T follicular helper cell (primary cell): ENCODE measurements at places on chromosomes 12 and 14.
A peak's percentile ranks its signal among the peaks of the same experiment; 100 is the strongest.

DNA sequence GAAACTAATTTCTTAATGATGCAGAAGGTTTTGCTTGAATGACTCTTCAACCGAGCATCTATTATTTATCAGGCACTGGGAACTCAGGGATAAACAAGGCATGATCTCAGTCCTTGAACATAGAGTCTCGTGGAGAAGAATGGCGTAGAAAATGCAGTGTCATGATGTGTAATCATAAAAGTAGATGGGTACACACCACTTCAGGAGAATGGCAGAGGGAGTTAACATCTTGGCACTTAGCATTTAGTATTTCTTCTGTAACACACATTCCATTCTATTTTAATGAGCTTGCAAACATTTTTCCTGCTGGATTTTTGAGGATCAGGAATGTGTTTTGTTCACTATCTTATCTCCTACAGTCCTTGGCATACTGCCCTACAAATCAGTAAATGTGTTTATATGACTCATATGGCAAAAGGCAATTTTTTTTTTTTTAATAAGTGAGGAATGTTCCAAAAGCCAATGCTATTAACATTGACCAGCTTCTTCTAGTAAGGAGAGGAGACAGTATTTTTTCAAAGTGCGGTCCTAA is 3.8 kb downstream of the TXNRD1 start:
- no peak for DNase-seq

DNA sequence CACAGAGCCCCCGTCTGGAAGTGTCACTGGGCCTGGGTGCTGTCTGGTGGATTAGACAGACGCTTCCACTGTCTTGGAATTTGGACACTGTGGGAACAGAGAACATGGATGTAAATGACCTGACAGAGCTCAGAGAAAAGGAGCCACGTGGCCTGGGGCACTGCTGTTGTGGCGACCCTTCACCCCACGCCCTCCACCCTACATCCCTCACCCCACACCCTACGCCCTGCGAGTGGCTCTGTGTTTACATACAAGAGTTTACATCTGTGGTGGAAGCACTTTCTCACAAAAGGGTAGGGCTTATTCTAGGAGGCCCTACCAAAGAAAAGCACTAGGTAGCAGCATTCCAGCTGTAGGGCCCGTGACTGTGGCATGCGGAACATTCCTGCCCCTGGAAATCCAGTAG is 47.7 kb downstream of the B4GALNT3 start:
- no peak for DNase-seq

- DNase-seq, result no peak
Observed at GRCh38 chr12:31009976-31010375, 63.7 kb upstream of the DDX11 start.

- no peak for DNase-seq
Observed at GRCh38 chr12:124834822-124835221, 28.8 kb downstream of the SCARB1 start.

- no peak for DNase-seq
Observed at GRCh38 chr14:69320581-69321365, 60.8 kb downstream of the GALNT16 start.

DNA sequence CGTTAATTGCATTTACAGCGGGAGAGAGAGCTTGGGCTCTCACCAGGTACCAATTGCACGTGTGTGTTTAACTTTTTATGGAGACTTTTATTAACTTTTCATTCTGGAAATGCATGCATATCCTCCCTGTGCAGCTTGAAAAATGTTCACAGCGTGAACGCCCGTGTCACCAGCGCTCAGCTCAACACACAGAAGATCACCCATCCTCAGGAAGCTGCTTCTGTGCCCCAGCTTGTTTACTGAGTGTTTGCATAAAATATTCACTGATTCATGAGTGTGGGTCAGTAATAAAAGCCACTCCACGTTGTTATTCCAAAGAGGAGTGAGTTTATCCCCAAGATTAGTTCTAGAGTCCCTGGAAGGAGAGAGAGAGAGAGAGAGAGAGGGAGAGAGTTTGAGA is 75.5 kb upstream of the FZD10 start:
- no peak for DNase-seq

- DNase-seq, result no peak
Observed at GRCh38 chr14:98614741-98615140, 657.3 kb downstream of the BCL11B start.

DNA sequence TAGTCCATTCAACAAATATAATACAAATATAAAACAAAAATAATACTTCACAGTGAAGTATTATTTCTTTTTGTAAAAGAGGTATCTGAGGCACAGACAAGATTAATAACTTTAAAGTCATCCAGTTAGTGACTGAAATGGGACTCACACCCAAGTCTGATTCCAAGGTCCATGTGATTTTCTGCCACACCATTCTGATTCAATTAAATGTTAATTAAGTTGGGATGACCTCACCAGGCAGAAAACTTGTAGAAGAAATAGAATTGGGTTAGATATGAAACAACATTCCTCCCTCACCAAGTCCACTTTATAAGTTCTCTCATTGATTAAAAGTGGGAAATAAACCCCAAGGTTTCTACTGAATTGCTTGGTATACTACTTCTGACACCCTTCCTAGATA is 34.4 kb downstream of the DIO2 start:
- no peak for DNase-seq

DNA sequence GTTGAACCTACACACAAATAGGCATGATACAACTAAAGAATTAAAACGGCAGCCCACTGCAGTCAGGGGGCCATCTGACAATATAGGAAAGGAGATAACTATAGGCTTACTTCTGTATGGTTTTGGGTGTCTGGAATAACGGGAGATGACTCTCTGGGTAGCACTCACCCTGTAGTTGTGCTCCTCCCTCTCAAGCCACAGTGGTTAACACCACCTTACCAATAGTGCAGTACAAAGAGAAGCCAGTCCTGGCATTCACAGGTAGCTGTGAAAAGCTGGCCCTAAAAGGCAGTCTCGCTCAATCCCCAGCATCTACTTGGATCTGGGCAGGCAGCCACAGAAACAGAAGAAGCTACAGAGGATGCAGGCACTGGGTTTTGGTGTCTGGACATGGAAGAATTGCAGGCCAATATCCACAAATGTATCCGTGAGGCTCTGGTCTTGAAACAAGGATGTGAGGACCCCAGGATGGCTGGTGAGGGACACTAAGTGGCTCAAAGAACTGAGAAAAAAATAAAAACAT is 93.0 kb downstream of the DPF3 start:
- DNase-seq, result no peak

GRCh38 chr14:91129261-91129660 is 15.4 kb downstream of the DGLUCY start:
- DNase-seq, result no peak

- DNase-seq, result peak; percentile 24
Observed at GRCh38 chr12:54749191-54749818, 101.1 kb upstream of the DCD start.

DNA sequence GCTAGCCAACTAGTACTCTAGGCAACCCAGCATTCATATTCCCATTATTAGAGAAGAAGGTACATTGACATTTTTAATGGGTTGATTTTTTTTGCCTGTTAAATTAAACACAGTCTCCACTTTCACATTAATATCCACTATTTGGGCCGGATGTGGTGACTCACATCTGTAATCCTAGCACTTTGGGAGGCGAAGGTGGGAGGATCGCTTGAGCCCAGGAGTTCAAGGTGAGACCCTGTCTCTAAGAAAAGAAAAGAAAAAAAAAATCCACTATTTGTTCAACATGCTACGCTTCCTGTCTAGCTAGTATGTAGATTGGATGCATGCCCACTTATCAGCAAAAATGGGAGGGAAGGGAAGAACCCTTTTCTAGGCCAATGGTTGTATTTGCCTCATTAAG is 7.1 kb upstream of the CRADD start:
- DNase-seq, result no peak

DNA sequence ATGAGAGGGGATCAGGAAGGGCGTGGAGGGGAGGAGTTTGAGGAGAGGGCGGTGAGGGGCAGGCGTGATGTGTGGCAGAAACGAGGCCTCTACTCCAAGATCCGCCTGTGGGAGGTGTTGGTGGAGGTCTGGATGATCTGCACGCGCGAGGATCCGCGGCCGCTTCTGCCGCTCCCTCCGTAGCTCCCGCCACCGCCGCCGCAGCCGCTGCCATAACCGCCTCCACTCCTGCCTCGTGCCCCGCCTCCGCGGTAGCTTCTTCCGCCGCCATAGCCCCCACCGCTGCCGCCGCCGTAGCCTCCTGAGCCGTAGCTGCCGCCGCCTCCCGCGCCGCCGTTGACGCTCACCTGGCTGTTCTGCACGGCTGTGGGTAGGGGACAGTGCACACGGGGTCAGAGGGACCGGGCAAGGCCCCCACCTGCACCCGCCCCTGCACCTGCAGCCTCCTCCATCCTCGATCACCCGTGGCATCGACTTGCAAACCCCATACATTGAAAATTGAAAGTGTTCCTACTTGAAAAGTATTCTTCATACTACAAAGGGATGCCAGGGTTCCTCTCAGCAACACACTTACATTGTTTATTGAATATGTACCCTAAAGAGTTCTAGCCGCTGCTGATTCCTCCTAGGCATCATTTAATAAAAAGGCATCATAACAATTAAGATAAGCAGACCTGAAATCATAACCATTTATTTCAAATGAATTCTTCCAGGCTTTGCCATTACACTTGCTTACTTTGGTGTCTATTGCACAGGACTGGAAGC is 11.1 kb upstream of the KRT1 start:
- DNase-seq, result peak; percentile 40

DNA sequence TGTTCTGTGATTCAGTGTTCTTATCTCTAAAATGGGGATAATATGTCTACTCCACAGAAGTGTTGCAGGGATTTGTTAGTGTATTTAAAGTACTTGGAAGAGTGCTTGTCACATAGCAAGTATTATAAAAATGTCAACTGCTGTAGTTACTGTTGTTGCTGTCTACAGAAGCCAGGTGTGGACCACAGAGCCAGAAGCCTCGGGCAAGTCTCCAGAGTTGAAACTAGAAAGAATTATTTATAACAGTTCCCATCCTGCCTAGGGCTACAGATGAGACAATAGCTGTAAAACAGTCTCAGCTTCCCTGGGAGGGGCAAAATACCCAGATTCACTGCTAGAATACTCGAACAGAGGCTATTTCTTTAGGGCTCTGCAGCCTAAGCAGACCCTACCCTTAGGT is 55.4 kb upstream of the FUT8 start:
- DNase-seq, result no peak

DNA sequence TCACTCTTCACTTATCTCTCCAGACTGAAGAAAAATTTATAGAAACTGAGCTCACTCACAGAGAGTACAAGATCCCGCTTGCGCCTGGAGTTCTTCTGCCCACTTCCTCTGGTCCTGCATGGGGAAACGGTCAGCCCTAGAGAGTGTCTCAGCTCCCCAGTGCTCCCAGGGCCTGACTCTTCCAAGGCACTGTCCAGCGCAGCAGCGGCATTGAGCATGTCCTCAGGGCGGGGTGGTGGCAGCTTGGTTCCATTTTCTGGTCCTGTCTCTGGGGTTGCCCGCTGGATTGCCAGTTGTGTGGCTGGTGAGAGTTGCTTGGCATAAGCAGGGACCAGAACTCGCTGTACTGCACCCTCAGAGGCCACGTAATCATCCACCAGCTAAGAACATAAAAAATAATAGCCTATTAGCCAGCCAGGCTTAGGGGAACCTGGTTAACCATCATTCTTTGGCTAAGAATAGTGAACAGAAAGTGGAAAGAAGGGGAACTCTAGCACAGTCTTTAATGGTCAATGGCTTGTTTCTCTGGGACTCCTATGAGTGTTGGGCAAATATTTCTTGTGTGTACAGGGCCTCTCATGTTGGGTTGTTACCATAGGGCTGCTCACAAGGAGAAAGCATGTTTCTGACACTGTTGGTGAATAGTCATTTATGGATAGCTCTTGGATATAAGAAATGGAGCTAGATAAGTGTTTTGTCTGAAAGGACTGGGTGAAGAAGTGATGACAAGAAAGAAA is 13.7 kb upstream of the AJUBA start:
- DNase-seq, result no peak

GRCh38 chr12:13981990-13982389 is 588 bp upstream of the GRIN2B start:
- no peak for DNase-seq

DNA sequence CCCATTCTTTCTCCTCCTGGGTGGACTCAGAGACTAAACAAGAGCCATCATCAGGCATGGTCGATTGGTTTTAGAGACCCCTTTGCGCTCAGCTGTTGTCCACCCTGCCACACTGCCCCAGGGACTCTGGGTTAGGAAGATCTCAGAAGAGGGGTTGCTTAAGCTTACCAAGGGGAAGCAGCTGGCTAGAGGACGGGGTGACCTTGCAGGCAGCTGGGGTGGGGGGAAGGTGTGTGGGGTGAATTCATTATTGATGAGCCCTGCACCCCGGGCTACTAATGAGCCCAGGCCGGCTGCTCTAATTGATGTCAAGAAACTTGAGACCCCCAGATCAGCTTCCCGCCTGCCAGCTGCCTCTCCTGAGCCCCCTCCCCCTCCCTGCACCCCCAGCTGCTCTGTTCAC is 8.7 kb upstream of the ZNF385A start:
- no peak for DNase-seq

- DNase-seq, result no peak
Observed at GRCh38 chr14:96221841-96222240, 17.2 kb downstream of the BDKRB2 start.

DNA sequence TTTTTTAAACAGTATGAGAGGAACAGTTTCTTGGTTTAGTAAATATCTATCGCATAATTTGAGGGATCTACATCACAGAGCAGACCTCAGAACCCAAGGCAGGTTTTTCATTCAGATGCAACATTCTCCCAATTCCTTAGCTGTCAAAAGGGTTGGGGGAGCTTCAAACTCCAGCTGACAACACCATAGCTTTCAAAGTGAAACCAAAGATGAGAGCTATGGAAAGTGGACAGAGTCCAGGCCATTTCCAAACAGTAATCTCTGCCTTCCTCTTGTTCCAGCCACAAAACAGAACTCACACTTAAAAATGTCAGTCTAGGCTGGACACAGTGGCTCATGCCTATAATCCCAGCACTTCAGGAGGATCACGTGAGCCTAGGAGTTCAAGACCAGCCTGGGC is 87.8 kb downstream of the SPRING1 start:
- no peak for DNase-seq

- DNase-seq, result no peak
Observed at GRCh38 chr12:113184098-113184899, 979 bp downstream of the DDX54 start.

DNA sequence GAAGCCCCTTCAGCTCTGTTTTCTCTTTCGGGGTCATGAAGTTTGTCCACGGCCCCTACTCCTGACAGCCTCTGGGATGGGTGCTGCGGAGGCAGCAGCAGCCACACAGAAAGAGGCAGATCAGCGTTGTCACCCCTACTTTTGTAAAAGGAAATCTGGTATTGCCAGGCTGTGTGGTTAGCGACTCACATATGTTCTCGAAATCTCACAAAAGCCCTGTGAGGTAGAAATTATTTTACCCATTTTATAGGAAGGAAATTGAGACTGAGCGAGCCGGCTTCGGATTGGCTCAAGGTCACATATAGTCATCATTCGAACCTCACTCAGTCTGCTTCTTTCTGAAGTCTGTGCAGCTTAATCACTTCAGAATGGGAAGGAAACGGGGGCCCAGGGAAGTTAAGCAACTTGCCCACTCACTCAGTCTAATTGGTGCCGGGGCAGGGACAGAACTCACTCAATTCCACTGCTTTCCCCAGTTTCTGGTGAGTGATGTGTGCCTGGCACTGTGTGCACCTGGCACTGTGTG is 1.1 kb upstream of the CKAP4 start:
- no peak for DNase-seq
